ENCODE measurements at places on chromosomes 13 and 19.

DNA sequence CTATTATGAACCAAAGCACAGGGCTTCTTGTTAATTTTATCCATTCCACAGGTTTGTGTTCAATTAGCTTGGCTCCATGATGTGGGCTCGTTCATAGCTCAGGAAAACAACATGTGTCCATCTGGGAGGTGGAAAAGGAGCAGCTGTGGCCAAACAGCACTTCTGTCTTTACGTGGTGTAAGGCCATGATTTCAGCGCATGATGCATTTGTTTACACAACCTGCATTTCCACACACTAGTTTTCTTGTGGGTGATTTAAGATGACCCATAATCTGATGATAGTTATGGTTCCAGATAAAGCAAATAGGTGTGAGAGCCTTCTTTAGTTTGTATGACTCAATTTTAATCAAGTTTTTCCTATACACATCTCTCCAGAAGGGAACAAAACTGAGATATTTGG is 101.7 kb downstream of the TNFRSF19 start:
- no peak for DNase-seq

DNA sequence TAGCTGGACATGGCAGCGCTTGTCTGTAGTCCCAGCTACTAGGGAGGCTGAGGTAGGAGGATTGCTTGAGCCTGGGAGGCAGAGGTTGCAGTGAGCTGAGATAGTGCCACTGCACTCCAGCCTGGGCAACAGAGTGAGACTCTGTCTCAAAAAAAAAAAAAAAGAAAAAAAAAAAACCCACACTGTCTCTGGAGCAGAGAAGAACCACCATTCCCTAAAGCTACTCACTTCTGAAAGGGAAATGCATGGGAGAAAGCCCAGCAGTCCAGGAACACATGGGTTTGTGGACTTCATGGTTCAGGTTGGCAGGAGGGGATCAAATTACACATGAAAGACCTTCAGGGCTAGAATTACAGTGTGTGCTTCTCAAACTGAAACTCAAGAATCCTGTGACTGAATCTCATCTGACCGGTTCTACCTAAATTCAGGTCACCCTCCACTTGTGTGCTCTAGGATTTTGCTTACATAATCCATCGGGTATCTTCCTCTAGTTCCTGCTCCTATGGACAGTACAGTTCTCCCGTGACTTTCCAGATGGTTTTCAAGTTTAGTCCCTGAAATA is 30.2 kb upstream of the CPB2 start:
- no peak for DNase-seq

DNA sequence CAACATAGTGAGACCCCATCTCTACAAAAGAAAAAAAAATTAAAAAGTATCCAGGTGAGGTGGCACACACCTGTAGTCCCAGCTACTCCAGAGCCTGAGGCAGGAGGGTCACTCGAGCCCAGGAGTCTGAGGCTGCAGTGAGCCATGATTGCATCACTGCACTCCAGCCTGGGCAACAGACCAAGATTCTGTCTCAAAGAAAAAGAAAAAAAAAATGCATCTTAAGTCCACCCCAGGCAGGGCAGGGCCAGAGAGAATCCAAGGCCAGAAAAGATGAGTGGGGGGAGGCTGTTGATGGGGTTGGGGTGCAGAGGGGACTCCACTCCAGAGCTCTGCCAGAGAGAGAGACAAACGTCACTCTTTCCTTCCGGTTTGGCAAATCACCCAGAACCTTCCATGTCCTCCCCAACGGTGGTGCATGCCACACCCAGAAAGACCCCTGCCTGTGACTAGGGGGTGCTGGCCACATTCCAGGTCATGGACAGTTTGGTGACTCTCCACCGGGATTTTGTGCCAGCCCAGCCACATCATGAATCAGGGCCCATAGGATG is 431 bp downstream of the FUT3 start:
- DNase-seq: peak; percentile 47

GRCh38 chr13:106491928-106492587 is 43.4 kb downstream of the EFNB2 start:
- DNase-seq: no peak

DNA sequence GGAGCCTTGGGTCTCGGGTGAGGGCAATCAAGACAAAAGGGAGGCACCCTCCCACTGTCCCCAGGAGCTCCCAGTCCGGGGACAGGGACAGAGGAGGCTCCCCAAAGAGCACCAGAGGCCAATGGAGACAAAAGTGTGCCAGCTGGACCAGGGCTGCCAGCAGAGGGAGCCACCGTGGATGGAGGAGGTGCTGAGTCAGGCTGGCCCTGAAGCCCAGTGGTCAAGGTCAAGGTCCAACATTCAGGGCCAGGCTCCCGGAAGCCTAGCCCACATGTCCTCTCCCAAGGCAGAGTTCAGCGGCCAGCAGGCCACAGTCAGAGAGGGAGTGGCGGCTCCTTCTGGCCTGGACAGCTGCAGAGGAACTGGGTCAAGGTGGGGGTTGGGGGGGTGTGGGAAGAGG is 8.4 kb downstream of the COL5A3 start:
- DNase-seq: peak; percentile 18

- no peak for DNase-seq
Observed at GRCh38 chr13:89052699-89053098, 1381.5 kb downstream of the SLITRK5 start.
